Cortex of kidney (tissue), 1 donor: ENCODE measurements at places on chromosomes 2 and 18.

DNA sequence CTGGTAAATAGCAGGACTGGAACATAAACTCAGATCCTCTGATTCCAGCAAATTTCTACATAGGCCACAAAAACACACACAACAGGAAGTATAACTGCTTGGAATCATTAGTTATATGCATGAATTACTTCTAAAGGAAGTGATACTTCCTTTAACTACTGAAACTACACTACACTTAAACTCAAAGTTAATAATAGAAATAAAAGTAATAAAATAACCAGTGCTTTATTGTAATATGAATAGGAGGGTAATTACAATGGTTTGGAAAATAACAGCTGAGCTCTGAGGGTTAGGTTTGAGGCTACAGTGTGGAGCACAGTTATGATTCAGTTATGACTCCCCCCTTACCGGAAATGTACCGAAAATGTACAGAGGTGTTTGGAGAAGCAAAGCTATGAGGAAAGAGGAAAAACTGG is 18.5 kb upstream of the POLI start:
- no peak for DNase-seq

DNA sequence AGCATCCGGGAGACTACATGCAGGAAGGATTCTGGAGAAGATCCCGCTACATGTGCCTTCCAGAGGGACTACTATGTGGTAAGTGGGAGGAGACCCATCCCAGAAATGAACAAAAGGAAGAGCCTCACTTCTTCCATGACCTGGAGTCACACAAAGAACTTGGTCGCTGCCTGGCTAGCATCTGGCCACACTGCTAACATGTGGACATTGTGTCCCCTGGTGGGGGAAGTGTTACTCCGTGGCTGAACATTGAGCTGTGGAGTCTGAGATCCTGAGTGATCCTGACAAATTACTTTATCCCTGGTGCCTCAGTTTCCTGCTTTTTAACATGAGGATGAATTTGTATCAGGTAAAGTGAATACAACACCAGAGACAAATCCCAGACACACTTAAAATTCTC is 8.4 kb downstream of the SPP2 start:
- no peak for DNase-seq

GRCh38 chr2:122999258-122999657 is 1025.8 kb upstream of the CNTNAP5 start:
- no peak for DNase-seq

DNA sequence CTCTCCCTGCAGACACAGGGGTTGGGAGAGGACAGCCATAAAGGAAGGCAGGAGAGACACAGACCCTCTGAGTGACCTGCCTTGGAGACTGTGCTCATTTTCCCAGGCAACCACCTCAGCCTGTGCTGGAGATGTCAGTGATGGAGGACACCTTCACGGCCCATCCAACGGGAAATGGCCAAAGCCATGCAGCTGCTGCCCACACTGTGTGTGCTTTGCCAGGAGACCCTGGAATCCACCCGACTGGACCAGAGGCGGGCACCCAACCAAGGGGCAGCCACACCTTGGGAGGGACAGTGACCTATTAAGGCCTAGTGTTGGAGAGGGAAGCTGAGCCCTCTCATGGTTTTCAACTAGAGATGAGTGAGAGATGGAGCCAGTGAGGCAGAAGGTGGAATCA is 192.5 kb downstream of the SMAD2 start:
- DNase-seq, result no peak

DNA sequence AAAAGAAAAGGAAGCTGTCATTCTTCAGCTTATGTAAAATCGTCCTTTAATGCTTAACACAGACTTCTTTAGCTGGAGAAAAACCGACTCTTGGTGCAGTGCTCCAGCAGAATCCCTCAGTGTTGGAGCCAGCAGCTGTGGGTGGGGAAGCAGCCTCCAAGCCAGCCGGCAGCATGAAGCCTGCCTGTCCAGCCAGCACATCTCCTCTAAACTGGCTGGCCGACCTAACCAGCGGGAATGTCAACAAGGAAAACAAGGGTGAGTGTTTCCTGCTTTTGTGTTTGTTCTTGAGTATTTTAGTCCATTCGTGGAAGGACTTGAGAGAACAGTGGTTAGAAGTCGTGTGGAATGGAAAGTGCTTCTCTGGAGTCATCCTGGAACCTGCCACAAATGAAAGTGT is 38.9 kb downstream of the KDM3A start:
- DNase-seq, result no peak

DNA sequence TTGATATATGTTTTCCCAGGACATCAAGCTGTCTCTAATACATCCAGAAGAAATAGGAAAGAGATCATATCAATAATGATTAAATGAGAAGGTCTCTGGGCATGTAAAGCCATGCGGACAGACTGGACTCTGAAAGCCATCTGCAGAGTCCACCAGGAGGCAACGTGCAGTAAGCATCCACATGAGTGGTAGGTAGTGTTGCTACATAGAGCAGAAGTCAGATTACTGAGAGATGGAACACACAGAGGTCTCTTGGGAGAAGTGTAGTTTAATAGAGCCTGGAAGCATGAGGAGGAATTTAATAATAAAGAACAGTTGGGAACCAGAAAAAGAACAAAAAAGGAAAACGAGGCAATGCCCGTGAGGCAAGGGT is 758.1 kb upstream of the DDX18 start:
- no peak for DNase-seq

DNA sequence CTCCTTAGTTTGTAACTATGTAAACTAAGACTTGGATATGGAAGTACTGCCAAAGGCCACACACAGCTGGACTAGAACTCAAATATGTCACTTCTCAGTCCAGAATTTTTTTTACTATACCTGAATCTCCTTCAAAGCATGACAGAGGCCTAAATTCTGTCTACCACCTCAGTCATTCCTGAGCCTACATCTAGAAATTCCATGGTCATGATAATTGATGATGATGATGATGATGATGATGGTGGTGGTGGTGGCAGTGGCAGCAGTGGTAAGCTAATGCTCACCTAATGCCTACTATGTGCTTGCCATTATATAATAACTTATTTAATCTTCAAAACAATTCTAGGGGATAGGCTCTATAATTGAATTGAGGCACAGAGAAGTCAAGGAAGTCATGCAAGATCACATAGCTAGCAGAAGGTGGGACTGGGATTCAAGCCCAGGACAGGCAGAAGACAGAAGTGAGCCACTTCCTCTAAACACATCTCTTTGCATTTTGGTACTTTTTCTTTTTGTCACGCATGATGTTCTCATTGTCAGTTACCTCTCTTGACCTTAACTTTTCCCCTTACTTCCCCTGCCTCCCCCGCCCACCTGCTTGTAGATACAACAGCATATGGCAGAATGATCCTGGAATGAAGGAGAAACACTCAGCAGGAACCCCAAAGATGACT is 539.3 kb downstream of the TNS1 start:
- no peak for DNase-seq

- DNase-seq, result no peak
Measured at GRCh38 chr18:11136241-11136640, 13.1 kb downstream of the PIEZO2 start.

GRCh38 chr2:84375020-84375419 is 84.1 kb downstream of the SUCLG1 start:
- no peak for DNase-seq

DNA sequence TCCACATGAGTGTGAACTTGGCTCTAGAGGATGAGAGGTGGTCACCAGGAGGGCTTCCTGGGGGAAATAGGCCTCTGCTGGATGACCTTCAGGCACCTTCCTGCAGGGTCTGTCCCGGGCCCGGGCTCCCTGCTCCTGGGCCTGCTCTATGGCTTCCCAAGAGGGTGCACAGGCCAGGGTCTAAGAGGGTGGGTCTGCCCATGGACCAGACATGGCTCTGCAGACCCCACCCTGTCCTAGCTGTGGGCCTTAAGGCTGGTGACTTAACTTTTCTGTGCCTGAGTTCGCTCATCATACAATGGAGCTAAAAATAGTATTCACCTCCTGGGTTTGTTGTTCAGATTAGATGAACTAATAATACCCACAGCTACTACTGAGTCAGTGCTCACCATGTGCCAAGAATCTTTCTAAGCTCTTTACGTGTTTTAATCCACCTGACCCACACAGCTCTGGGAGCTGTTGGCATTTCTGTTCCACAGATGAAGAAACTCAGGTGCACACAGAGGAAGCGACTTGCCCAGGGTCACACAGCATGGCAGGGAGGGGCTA is 14.4 kb downstream of the INHBB start:
- no peak for DNase-seq

DNA sequence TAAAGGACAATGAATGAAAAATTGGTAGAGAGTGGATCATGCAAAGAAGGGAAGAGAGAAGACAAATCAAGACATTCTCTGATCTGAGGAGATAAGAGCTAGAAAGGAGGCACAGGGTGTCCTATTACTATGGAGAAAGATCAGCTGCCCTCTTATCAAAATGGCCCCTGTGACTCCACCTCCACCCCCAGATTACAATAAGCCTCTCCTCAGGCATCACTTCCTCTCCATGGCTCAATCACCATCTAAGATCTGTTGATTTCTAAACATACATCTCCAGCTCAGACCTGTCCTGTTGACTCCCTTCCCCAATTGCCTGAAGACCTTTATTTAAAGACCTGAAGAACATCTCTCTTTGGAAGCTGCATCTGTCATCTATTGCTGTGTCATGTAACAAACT is 43.2 kb downstream of the SP100 start:
- DNase-seq, result no peak

DNA sequence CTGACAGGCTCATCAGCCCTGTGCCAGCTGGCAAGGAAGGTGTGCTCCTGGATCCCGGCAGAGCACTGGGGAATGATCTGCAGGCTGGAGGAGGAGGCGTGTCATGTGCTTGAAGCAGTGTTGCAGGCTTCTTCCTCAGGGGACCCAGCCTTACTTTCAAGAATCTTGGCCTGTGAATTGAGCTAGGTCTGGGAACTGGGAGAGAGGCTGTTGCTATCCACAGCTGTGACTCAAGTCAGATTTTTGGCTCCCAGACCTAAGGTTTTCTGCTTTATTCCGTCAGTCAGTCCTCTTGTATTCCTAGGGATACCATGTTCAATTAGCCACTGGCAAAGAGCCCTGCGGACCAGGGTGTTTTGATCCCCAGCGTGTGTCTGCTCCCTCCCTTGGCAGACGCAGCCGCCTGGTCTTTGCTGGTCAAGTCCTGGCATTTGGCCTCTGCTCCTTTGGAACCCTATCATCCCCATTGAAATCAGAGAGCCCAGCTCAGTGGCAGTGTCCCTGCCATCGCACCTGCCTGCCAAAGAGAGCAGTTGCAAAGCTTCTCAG is 32.4 kb downstream of the ASB1 start:
- no peak for DNase-seq

DNA sequence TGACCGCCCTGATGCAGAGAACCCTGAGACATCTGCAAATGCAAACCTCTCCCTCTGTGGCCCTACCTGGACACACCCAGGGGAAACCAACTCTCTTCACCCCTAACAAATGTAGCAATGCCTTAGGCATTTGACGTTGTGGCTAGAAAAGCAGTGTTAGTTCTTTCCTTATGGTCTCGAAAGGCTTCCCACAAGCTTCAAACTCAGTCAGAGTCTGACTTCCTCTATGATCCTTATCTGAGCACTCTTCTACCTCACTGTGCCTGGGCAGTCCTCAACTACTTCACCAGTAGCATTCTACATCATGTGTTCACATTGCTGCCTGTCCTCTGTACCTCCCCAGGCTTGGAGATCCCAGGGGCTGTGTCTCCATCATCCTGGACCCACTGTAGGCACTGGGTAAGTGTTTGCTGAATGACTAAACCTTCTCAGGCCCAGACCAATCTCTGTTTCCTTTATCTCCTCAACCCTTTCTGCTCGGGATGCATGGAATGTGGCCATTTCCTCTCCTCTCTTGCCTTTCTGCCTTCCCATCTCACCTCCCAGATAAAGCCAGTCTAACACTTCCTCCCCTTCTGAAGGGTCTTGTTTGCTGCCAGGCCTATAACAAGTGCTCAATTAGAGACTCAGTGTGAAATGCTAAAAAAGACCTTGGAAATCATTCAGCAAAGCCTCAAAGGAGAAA is 91.7 kb upstream of the ACAA2 start:
- no peak for DNase-seq

- DNase-seq, result no peak
Measured at GRCh38 chr18:62131301-62131909, 55.5 kb downstream of the PIGN start.

GRCh38 chr2:158740127-158740526 is 55.0 kb upstream of the DAPL1 start:
- no peak for DNase-seq

- DNase-seq, result no peak
Measured at GRCh38 chr2:24857746-24858145, 62.3 kb downstream of the ADCY3 start.

DNA sequence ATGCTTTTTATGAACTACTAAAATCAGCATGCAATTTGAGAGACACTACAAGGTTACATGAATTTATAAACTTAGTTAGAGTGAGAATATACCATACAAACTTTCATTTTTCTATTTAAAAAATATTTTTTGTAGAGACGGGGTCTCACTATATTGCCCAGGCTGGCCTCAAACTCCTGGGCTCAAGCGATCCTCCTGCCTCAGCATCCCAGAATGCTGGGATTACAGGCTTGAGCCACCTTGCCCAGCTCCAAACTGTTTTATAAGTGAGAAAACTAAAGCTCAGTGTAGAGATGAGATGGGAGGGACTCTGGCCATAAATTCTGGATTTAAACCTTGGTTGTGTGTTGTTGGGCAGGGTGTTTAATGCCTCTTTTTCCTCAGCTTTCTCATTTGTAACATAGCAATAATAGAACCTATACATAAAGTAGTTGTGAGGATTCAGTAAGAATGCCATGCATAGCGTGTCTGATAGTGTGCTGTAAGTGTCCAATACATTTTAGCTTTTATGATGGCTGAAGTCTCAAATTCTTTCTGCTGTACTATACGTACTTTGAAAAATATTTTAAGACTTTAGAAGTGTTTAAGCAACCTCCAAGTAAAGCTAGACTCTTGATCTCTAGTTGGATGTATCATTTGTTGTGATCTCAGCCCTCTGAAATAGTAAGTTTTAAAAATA is 9.7 kb downstream of the CAB39 start:
- DNase-seq, result no peak

DNA sequence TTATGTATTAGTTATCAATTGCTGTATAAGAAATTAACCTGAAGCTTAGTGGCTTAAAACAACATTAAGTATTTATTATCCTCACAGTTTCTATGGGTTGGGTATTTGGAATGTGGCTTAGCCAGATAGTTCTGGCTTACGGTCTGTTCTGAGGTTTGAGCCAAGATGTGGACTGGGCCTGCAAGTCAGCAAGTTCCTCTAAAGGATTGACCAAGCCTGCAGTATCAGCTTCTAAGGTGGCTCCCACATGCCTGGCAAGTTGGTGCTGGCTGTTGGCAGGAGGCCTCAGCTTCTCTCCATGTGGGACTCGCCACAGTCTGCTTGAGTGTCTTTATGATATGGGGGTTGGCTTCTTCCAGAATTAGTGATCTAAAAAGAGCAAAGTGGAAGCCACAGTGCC is 45.0 kb upstream of the TCF4 start:
- no peak for DNase-seq
